Camera-type eye (tissue), 1 donor: ENCODE measurements at places on chromosomes 1 and 21. TPM values are rescaled to one million over a fixed set of nuclear protein-coding genes. Genes with fewer than 3 reads are reported as not detected.

Gene OR2L2
- 0.88 TPM for total RNA-seq

Gene GJA9
- total RNA-seq, result not detected

Gene WDTC1
- 48.7 TPM for total RNA-seq

Gene SLC25A34
- 3.4 TPM for total RNA-seq

Gene GJA5
- total RNA-seq, result 13.3 TPM

Gene TRIM58
- total RNA-seq, result 7.0 TPM

Gene OR2L5
- total RNA-seq, result 0.44 TPM

Gene NKAIN1
- total RNA-seq, result 12.1 TPM

Gene SPATA45
- total RNA-seq, result not detected

Gene GNAT2
- total RNA-seq, result 21.8 TPM

Gene RAB25
- total RNA-seq, result 3.6 TPM

Gene CITED4
- total RNA-seq, result 11.2 TPM

Gene PKLR
- total RNA-seq, result 1.0 TPM

Gene PTGER3
- 4.8 TPM for total RNA-seq

Gene ZFP69B
- total RNA-seq, result 10.4 TPM

Gene JUN
- total RNA-seq, result 281 TPM

Gene PRR9
- not detected for total RNA-seq

Gene TFF3
- total RNA-seq, result 3.6 TPM
